ENCODE measurements at places on chromosomes 5 and 9. TPM values are rescaled to one million over a fixed set of nuclear protein-coding genes. Genes with fewer than 3 reads are reported as not detected.

DNA sequence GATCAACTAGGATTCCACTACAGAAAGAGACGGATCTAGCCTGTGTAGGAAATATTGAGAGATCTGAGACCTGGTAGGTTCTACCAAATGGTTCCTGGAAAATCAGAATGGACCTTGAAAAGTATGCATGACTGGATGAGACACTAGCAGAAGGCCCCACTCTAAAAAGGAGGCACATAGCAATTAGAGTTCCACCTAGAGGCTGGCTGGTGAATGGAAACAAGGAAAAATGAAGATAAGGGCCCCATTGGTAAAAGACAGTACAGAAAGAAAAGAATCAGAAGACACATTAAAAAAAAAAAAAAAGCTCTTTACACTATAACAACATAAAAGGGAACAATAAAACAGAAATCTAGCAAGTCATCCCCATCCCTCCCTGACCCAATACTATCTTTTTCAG, 518.5 kb downstream of the NR2F1-AS1 start:
- DNase-seq: no peak

GRCh38 chr5:83118976-83119375, 41.6 kb downstream of the XRCC4 start:
- no peak for DNase-seq

DNA sequence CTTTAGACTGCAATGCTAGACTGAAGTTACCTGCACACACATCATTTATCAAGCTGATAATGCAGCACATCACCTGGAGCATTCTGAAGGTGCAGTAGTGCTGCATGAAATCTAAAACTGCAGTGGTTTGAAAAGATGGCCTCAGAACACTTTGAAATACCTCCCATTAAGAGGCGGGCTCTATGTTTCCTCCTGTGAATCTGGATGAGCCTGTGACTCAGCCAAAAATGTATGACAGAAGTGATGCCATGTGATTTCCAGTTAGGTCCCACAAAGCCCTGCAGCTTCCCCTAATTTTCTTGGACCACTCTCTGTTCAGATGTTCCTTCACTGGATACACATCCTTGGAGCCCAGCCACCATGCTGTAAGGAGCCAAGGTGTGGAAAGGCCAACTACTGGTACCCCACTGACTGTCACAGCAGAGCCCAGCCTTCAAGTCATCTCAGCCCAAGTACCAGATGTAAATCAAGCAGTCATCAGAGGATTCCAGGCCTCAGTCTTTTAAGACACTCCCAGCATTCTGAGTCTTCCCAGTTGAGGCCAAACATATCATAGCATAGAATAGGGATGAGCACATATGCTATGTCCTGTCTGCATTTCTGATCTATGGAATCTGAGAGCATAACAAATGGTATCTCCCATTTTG, 27.2 kb upstream of the DEPDC1B start:
- DNase-seq: no peak

GRCh38 chr5:126192226-126192625, 231.0 kb upstream of the GRAMD2B start:
- DNase-seq: no peak

DNA sequence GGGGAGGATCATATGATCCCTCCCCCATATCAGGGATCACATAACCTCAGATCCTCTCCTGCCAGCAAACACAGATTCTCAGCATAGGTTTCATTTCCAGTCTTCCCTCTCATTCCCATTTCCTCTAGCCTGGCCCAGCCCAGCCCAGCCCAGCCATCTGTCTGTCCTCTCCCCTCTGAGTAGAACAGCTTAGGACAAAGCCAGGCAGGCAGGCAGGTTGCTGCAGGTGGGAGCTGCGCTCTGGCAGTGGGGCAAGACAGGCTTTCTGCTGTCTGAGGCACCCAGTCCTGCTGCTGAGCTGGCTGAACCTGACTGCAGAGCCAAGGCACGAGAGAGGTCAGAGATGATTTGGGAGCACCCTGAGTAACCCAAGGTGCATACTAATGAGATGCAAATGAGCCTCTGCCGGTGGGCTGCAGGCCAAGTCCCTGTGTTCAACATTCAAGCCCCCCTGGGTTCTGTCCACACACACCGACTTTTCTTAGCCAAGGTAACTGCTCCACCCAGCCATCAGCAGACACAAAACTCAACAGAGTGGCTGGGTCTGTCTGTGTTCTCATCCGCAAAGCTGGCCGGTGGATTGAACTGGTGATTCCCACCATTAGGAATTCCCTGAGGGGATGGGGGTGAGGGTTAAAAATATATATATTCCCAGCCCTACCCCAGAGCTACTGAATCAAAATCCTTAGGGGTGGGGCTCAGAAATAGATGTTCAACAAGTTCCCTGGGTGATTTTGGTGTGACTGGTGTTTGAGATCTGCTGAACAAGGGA, 9.1 kb downstream of the FAT2 start:
- DNase-seq: no peak

DNA sequence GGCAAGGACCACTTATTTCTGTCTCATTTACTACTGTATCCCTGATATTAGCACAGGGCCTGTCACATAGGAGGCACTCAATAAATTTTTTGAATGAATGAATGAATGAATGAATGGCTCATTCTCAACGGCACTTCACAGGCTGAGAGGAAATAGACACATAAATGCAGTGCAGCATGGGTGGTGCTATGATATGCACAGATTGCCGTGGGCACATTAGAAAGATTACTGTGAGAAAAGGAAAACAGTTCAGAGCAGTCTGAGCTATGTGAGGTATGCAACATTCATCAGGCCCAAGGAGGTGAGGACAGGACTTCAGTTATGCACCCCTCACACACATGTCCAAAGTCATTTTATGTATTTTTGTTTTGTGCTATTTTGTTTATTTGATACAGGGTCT, 6.4 kb upstream of the NOL6 start:
- DNase-seq: no peak

DNA sequence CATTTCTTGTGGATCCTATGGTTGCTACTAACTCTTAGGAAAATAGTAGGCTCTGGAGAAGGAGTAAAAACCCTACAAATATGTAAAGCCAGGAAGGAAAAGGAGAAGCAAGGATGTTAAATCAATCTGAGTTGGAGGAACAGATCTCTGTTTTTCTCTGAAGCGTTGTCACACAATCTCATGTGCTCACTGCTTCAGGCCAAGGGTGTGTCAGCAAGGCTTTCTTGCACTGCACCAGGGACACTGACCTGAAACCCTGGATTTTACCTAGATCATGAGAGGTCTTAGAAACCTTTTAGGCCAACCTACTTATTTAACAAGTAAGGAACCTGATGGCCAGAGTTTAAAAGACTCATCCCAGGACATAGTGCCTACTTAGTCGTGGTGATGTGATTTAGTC, 12.5 kb upstream of the AGXT2 start:
- DNase-seq: no peak

DNA sequence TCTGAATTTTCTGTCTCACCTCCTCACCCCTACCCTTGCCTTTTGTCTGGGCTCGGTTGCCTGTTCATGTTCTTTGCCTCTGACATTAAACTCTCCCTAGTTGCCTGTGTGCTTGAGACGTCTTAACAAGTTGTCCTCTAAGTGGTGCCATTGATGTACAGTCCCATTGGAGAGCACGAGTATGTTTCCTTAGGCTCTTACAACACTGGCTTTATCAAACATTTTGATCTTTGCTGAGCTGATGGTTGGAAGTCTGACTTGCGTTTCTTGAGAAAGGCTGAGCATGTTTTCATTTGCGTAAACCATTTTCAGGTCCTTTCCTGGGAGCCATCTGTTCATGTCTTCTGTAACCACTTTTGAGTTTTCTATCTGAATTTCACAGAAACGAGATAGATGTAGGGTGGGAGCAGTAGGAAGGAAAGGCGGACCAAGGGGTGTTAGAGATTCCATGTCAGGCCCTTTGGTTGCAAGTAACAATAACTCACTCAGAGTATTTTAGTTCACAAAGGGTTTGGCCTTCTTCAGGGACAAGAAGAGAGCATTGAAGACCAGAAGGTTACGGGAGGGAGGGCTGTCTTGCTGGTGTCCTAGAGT, 35.4 kb downstream of the OTULIN start:
- no peak for DNase-seq

DNA sequence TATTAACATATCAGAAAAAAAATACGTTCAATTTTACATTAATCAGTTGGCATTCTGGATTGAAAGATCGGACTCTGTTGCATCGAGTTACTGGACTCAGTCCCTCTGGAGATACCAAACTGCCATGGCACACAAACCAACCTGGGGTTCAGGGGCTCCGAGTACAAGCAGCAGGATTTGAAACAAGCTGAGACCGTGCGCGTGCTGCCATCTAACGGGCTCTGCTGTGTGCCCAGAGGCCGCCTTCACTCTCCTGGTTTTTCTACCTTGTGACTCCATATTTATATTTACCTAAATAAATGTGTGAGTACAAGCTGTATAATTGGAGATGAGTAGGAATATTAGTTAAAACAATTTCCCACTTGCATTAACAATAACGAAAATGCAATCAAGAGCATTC, 48.2 kb downstream of the ANXA1 start:
- DNase-seq: no peak

GLRA1 gene
- total RNA-seq: not detected

LCN9 gene
- total RNA-seq: not detected

ANKH gene
- 5.6 TPM for total RNA-seq

ABLIM3 gene
- 33.3 TPM for total RNA-seq

All from IMR-90 (cell line).